Fibroblast of skin of right biceps (primary cell): ENCODE measurements at places on chromosomes 3 and 15.

- peak; percentile 55 for DNase-seq
These were observed 265.6 kb downstream of the FOXP1 start for GRCh38 chr3:71317749-71318457.

GRCh38 chr3:37477711-37478487 lies 303.5 kb upstream of the LRRFIP2 start:
- no peak for DNase-seq

DNA sequence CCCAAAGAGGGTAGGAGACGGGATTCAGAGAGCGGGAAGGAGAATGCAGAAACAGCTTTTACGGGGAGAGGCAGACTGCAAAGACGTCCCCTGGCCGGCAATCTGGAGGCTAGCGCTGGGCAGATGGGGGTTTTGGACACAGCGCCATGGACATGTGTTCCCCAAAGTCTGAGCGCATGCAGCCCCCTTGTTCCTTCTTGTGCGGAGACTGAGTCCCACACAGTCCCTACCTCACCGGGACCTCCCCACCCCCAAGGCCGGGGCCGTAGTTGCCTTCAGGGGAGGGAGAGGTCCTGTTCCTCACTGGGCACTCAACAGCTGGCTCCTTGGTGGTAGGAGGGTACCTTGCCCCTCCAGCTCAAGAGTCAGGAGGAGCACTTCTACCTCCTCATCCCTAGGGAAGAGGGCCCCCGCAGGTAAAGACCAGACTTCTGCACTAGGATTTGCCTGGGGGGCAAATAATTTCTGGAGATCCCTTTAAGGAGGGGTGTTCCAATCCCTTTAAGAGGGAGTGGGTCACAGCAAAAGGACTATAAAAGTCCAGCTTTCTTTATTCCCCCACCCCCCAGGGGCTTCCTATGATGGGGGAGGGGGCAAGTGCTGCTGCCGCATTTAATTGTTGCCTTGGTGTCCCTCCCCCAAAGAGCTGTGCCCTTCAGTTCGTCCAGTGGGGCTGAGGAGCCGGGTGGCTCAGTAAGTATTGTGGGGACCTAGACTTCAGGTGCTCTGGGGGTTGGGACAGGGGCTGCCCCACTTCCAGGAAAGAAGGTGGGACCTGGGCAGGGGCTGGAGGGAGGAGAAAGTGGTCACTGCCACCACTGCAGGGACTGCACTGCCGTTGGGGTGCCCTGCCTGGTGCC lies 3.6 kb upstream of the BAHD1 start:
- no peak for DNase-seq

GRCh38 chr15:88717382-88718031 lies 78.7 kb downstream of the ISG20 start:
- DNase-seq = no peak

DNA sequence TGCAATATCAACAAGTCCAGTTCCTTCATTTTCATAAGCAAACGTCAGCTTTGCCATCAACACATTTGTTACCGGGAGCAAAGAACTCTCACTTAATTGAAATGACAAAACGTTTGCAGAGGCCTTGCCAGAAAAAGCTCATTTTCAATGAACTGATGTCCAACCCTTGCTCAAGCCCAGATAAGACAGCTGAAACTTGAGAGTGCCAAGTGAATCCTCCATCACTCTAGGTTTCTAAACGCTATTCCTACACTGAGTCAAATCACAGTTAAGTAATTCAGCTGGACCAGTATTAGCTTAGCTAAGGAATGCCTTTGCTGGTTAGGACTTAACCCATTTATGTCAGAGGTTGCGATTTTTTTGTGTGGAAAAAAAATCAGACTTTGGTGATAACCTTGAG lies 11.5 kb downstream of the CHSY1 start:
- no peak for DNase-seq

- no peak for DNase-seq
These were observed 64.5 kb downstream of the FLNB start for GRCh38 chr3:58072763-58073130.

DNA sequence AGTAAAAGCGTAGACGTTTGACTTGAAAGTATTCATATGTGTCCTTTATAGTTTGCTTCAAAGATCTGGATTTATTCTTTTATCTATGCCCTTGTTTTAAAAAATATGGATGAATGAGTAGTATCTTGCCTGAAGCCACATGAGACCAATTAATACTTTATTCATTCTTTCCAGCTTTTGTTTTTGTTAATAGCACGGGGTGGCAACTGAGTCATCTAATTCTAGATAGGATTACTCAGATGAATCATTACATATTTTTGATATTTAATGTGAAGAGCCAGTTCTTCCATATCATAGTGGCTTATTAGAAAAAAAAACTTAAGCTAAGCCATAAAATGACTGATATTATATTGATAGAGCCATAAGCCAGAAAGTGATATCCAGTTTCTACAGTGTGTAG lies 121.9 kb downstream of the BBX start:
- DNase-seq = peak; percentile 59

DNA sequence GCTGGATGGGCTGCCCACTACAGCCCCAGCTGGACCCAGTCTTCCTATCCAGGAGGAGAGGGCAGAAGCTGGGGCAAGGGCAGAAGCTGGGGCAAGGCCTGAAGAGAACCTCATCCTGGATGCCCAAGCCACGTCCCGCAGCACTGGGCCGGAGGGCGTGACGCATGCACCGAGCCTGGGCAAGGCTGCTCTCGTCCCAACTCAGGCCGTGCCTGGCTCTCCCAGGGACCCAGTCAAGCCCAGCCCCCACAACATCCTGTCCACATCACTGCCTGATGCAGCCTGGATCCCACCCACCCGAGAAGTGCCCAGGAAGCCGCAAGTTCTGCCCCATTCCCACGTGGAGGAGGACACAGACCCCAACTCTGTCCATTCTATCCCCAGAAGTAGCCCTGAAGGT lies 22.3 kb downstream of the FBLN2 start:
- DNase-seq = no peak

- peak; percentile 30 for DNase-seq
These were observed 1.1 kb downstream of the RAF1 start for GRCh38 chr3:12662593-12663400.

DNA sequence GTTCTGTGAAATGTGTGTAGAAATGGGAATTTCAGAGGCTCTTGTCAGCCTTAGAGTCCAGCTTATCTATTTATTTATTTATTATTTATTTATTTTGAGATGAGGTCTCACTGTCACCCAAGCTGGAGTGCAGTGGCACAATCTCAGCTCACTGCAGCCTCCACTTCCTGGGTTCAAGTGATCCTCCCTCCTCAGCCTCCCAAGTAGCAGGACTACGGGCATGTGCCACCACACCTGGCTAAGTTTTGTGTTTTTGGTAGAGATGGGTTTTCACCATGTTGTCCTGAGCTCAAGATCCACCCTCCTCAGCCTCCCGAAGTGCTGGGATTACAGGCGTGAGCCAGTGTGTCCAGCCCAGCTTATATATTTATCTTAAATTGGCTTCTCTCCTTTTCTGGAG lies 11.5 kb downstream of the CNOT10 start:
- DNase-seq = no peak

DNA sequence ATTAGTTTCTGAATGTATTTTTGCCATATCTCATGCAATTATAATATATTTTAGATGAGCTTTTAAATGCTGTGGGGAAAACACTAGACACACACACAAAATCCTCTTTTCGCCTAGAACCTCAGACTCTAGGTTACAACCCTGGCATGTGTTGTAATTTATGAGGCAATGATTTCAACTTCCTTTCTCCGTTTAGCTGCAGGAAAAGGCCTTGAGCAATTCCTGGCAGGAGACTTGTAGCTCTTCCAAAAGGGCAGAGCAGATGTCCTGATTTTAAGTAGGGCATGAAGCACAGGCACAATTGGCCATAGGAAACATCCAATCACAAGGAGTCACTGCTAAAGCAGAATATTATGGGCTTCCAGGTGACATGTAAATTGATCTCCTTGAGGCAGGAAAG lies 82.0 kb downstream of the GPR156 start:
- peak; percentile 73 for DNase-seq

DNA sequence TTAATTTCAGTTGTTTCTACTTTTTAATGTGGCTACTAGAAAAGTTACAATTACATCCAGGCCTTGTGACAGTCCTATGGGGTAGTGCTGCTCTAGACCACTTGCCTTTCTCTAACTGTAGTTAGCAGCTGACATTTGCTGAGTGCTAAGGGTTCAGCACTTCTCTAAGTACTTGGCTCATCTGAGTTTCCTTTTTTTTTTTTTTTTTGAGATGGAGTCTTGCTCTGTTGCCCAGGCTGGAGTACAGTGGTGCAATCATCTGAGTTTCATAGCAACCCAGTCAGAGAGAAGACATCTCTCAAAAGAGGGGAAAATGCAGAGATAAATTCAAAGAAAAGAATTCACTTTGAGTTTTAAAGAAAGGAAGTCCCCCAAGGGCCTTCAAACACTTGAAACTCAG lies 130.8 kb downstream of the MYLK start:
- DNase-seq = no peak

- DNase-seq = no peak
These were observed 73.5 kb downstream of the PEAK1 start for GRCh38 chr15:77346245-77347036.

DNA sequence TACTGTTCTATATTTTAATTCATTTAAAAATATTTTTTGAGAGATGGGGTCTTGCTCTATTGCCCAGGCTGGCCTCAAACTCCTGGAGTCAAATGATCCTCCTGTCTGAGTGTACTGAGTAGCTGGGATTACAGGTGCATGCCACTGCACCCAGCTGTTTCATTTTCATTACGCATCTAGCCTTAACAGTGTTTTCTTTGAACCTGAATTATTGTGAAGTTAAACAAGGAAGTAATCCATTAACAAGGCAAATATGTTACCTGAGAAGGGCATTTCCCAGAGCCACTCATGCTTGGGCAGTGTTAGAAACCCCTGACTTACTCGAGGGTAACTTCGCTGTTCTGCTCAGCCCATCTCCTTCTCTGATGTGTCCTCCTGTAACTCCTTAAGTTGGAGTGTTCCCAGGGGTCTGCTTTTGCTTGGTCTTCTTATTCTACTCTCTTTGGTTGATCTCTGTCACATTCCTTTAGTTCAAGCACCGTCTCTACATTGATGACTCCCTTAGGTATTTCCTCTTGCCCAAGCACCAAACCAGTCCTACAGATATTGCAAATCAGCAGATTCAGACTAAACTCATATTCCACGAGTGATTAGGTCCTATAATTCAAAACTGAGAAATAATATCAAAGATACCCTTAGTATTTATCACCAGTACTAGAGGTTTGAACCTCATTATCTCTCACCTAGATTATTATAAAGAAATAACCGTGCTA lies 107.9 kb downstream of the STAC start:
- DNase-seq = no peak

DNA sequence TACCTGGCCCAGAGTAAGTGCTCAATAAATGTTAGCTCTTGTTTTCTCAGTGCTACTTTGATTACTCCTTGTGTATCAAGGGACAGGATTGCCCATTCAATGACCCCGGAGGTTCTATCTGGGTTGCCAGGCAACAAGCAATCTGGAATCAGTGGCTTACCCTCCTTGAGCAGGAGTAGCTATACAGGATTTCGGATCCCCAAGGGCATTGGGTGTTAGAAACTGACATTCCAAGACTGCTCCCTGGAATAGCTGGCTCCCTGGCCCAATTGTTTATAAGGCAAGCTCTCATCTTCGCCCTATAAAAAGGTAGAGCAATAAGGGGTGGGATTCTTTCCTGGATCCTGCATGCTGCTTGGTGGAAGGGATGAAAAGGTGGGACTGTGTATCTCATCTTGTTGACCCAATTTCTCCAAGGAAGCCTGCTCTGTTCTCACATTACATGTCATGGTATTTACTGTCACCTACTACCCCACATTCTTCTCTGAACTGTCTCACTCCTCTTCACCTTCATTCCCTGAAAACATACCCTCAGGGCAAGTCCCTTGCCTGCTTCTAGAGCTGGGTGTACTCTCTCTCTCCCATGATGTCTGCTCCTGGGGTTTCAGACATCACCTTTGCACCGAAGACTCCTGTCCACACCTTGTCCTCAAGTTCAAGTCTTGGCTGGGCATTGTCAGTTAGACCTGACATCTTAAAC lies 26.4 kb upstream of the SCN10A start:
- DNase-seq = no peak

GRCh38 chr3:128855569-128855968 lies 23.9 kb upstream of the ACAD9 start:
- no peak for DNase-seq

- DNase-seq = no peak
These were observed 259.9 kb upstream of the KCNH8 start for GRCh38 chr3:18888370-18888769.

- DNase-seq = no peak
These were observed 157.2 kb downstream of the PTPRG start for GRCh38 chr3:61718565-61718964.

DNA sequence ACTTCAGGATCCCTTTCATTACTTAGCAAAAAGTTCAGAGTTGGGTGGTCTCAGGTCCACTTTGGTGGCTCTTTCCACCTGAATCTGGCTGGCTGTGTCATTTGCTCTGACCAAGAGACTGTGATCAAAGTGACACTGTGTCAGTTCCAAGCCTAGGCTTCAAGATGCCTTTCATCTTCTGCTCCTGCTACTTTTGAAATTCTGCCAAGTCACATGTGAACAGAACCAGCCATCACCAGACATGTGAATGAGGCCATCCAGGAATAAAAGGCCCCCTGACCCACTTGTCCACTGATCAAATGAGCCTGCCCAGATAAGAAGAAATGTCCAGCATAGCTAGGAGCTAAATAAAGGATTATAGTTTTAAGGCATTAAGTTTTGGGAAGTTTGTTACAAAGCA lies 132.2 kb downstream of the OSBPL10 start:
- no peak for DNase-seq

DNA sequence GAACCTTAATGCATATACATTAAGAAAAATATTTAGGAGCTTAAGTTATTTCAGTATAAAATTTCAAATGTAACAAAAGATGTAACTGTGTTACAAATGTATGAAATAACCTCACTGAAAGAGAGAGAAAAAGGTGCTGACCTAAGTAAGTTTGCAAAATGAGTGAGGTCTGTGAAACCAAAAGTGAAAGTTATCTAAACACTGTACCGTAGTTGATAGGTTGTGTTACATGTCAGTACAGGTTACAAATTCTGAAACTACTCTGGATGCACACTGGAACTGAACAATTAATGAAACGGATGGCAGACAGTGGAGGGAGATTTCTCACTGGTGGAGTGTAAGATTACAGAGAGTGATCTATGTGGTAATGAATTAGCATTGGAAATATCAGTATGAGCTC lies 420.7 kb downstream of the ZNF385D start:
- DNase-seq = no peak

- DNase-seq = no peak
These were observed 81.1 kb upstream of the ADPGK start for GRCh38 chr15:72864681-72865080.

DNA sequence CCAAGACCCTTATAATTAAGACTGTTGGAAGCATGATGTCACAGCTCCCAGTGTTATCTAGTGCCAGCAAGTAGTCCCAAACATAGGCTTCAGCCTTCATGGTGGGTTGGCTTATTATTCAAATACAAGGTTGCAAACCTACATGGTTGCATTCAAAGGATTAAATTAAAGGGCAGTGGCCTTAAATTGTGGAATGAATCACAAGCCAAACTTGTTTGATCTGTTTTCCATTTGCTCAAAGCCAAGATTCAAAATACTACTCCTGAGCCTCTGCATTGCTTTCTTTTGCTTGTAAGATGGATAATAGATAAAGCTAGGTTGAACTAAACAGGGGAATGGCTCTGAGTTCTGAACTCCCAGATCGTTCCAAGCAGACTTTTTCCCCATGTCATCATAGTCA lies 52.4 kb upstream of the GNB4 start:
- DNase-seq = no peak
